ENCODE measurements at places on chromosomes 13 and 19.

- DNase-seq: peak; percentile 82
Observed at GRCh38 chr19:1068009-1069001, 1.3 kb downstream of the ARHGAP45 start.

- DNase-seq: no peak
Observed at GRCh38 chr13:107091428-107091827, 523.5 kb upstream of the ARGLU1 start.

DNA sequence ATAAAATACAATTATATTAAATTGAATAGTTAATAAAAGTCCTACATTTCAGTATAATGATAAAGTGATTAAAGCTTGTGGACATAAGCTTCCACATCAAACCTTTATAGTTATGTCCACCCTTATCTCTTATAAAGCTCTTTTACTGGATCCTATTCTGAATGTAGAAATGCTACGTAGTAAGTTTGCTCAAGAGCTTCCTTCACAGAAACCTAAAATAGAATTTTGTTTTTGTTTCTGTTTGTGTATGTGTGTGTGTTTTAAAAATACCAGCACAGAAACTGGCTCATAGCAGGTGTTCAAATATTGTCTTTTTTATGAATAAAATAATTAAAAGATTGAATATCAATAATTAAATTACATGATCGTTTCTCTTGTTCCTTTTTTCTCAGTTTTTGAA, 21.0 kb upstream of the UFM1 start:
- DNase-seq: no peak

DNA sequence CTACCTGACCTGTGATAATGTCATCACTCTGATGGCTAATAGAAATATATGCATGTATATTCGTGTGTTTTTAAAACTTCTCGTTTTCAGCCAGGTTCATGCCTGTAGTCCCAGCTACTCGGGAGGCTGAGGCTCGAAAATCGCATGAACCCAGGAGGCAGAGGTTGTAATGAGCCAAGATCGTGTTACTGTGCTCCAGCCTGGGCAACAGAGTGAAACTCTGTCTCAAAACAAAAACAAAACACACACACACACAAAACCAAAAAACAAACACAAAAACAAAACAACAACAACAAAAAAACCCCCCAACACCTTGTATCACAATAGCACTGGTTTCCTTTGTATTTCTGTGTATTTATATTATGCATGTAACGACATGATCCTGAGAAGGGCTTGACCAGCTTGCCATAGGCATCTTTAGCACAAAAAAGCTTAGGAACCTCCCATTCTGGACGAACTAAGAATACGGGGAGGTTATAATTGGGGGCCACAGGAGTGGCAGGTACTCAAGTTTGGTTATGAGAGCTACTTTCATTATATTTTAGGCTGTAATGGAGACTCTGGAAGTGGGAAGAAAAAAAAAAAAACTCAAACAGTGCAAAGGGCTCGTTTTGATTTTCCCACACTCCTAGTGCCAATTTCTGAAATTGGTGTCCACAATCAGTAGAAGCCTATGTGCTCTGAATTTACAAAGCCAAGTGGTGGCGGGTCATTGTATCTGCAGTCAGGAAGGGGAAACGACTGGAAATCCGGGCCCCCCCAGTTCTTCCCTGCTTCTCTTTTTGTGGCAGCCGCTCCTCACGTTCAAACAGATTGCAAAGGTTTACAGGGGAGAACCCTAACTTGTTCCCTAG, 1.2 kb upstream of the ACP7 start:
- no peak for DNase-seq

DNA sequence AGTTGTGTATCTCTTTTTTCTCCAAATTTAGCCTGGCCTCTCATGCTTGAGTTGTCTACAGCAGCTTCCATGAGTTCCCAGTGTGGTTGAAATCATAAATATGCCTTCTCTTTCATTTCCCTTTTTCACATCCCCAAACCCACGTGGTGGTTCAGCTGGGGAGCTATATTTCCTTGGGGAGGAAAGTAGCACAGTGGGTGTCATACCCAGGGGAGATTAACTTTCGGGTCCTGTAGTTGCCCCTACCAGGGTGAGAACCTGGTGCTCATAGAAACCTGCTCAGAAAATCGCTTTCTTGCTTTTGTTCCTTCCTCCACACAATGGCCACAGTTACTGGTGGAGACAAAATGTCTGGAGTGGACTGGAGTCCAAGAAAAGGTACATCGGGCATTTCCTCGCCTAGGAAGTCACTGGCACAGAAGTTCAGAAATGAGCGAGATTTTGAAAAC, 7.0 kb upstream of the LILRA4 start:
- DNase-seq: no peak

- no peak for DNase-seq
Observed at GRCh38 chr13:112057736-112058518, 9.0 kb upstream of the SOX1 start.

DNA sequence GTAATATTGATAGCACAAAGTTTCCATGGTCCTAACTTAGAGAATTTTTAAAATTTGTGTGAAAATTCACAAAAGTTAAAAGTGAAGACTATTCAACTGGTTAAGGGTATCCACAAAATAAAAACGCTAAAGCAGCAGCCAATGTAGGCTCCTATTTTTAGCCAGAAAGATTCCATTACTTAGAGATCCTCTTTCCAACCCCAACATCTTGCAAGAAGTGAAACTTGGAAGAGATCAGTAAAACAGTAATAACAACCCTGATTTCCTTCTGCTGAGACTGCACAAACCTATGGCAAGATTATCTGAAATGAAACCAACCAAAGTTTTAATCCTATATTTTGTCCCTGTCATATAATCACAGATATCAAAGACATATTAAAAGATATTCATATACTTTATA, 8.5 kb downstream of the TBC1D4 start:
- DNase-seq: no peak
